ENCODE measurements at places on chromosomes 3 and 15.

DNA sequence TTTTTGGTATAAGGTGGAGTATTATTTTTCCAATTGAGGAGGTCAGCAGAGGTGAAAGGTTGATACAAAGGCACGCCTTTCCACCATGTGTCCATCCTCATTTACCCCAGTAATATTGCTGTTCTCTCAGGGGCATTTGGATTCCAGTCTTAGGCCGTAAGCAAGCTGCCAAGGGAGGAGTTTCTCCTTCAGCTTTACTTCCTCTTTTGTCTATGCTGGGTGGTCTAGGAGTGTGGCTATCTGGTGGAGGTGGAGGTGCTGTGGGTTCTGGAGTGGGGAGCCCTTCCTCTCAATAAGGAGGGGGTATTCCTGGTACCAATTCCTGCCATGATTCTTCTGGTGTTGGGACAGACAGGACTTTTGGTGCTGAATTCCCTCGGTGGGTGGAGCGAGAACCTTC lies 340.6 kb downstream of the KCNH8 start:
- no peak for DNase-seq

DNA sequence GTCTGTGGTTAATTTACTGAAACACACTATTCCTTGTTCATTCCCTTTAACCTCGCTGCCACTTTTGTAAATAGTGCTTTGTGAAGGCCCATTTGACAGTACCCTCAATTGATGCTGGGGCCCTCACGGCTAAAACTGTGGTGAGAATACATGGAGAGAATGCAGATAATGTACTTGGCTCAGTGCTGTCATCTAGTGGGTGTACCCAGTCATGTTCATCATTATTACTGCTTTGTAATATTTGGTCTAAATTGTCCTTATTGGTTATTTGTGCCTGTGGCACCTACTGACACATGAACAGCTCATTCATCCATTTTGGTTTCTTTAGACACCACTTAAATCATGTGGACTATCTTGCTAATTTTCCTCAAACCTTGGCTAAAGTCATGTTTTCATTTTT lies 543.6 kb downstream of the EDEM1 start:
- no peak for DNase-seq

GRCh38 chr3:160720123-160720746 lies 35.8 kb upstream of the PPM1L start:
- DNase-seq, result no peak

DNA sequence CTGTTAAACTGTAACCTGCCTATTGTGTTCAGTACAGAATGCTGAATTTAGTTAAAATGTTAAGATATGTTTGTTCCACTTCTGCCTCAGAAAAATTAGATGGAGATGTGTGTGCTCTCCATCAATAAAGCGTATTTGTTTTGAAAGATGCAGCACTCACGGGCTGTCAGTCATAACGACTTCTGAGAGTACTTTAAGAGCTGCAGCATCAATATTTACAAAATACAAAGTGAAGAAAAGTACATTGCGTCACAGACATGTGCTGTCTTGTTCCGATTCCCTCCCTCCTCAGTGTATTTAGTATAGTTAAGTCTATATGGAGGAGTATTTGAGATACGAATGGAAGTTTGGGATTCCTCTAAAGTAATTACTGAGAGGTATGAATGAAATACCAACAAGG lies 166.6 kb downstream of the BBX start:
- DNase-seq, result no peak

- no peak for DNase-seq
Measured at GRCh38 chr15:99509686-99510461, 55.9 kb upstream of the MEF2A start.

DNA sequence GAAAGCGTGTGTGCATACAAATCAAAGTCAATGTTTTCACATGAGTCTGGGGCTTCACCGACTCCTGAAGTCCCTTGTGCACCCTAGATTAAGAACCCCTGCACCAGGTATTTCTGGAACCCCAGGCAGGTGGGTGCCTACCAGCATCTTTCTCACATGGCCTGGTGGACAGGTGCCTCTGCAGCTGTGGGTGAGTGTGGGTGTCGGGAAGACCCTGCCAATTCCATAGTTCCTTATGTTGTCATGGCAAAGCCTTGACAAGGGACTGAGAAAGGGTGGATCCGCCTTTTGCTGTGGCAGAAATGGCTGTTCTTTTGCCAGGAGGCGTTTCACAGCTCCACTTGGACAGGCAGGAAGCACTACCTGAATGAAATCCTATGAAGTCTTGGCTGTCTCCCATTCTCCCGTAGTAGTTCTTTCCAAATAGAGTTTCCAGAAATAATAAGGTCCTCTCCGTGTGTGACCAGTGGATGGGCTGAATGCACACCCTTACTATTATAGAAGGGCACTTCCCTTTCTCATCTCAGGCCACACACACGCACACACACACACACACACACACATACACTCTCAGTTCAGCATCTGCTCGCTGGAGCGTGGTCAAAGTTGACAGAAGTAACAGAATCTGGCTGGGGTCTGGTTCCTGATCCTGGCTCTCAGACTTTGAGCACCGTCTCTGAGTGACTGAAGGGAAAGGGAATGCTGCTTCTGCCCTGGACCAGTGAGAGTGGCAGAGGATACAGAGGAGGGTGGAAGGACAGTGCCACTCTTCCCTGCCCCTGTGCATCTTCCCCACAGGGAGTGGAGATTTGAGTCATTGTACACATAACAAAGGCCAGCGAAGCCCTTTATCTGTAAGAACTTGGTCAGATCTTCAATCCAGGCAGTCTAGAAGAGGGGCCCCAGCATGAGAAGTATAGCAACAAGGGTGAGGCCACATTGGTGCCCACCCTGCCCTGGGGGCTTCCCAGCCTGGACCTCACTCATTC lies 38.7 kb downstream of the PDIA5 start:
- no peak for DNase-seq

GRCh38 chr3:195036574-195036973 lies 234.4 kb downstream of the XXYLT1 start:
- DNase-seq, result no peak

DNA sequence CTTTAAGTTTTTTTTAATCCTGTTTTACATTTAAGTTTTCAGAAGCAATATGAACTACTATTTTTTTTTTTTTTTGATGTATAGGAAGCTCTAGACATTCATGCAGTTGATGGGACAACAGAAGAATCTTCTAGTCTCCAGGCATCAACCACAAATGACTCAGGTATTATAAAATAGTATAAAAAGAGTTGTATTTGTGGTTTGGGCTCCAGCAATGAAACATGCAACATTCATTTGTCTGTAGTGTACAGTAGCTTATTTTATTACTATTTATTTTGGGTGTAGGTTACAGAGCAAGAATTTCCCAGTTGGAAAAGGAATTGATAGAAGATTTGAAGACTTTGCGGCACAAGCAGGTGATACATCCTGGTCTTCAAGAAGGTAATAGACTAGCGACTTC lies 38.6 kb downstream of the MGA start:
- DNase-seq, result peak; percentile 57

- no peak for DNase-seq
Measured at GRCh38 chr3:63240381-63240902, 37.7 kb upstream of the SYNPR start.

- DNase-seq, result no peak
Measured at GRCh38 chr3:136249593-136249992, 547 bp upstream of the PCCB start.

- DNase-seq, result no peak
Measured at GRCh38 chr3:195319060-195319459, 48.1 kb upstream of the XXYLT1 start.

DNA sequence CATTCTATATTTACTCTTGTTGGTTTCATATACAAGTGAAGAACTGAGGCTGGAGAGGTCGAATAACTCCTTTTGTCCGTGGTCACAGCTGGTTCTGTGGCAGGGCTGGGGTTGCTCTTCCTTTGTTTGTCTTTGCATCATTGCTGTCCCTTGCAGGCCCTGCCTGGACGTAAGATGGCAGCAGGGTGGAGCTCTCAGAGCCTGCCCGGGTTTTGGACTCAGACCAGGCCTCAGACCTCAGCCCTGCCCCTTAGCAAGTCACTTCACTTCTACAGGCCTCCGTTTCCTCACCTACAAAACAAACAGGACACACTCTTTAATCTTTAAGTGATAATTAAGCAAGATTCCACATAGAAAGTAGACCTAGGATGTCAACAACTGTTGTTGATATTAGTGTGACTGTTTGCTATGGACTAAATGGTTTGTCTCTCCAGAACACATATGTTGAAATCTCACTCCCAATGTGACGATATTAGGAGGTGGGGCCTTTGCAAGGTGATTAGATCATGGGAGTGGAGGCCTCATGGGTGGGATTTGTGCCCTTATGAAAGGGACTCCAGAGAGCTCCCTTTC lies 65.6 kb upstream of the PLXNA1 start:
- no peak for DNase-seq

DNA sequence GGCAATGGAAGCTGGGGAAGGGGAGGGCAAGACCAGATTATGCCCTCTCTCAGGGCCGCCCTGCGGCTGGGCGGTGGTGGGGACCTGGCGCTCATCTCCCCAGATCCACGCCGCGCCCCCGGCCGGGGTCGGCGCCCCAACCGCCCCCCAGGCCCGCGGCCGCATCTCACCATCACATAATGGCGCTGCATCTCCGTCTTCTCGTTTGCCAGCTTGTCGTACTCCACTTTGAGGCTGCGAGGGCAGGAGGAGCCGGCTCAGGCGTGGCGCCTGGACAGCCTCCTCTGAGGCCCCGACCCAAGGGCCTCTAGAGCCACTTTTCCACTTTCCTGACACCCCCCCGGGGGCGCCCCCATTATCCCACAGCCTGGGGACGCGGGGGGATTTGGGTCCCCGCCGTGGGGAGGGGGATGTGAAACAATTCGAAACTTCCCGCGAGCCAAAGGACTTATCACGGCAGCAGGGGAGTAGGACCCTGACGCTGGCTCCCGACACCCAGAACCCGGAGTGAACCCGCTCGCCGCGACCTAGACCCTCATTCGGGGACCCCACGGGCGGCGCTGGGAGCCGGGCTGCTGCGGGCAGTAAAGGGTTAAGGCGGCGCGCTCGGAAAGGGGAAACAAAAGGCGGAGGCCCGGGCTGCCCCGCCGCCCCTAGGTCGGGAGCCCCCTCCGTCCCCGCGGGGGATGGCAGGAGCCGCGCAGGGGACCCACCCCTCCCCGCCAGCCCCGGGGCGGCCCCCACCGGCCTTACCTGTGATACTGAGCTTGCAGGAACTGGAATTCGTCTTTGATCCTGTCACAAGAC lies 2.1 kb downstream of the TLE3 start:
- peak; percentile 1 for DNase-seq

DNA sequence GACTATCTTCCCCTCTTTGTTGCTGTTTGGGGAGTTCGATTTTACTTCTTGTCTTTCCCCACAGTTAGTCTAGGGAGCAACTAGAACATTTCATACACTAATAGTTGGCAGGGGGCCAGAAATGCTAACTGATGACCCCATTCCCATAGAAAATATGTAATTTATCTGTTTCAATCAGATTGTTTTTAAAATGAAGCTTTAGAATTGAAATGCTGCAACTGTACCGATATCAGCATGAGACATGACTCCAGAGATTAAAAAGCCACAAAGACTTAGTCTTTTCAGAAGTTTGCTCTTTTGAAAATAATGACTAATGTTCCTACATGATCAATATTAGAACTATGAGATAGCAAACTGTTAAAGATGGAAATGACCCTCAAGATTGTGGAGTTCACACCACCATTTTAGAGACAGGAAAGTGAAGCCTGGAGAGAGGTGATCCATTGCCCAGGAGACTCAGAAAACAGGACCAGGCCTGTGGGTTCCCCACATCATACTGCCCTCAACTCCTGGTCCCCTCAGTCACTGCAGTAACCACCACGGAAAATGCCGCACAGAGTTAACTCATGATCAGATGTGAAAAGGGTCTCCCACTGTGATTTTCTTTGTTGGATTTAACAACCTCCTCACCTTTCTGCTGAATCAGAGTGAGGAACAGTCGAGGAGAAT lies 130.3 kb downstream of the CHDH start:
- DNase-seq, result peak; percentile 22

DNA sequence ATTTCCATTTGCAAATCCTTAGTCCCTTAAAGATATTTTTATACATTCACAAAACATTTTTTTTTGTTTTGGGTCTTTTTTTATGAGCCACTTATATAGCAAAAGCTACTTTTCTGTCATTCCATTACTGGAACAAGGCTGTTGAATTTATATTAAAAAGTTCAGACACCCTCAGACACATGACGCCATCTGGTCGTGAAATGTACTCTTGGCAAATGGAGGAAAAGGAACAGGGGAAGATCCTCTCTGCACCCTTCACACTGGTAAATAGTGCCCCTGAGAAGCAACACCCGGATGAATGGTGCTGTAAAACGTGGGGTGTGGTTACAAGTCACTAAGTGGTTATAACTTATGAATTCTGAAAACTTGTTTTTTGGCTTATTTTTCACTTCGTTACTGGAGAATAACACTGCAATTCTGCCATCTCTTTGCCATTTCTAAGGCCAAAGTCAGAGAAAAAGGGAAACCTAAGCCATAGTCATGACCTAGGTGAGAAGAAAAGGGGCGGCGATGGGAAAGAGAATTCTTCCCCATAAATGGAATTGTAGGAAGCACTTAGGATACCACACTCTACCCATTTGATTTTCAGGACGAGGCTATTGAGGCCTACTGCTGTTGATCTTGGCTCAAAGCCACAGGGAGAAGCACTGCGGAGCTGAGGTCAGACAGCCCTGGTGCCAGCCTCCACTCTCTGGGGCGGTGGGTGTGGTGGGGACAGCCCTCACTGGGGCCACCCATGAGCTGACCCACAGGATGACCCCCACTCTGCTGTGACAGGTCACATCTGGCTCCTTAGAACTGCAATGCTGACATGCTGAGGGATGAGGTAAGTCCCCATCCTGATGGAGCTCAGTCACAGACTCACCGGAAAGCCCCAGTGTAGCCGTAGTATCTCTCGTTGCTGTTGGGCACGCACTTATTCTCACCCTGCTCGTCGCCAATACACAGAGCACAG lies 21.9 kb downstream of the LTF start:
- DNase-seq, result no peak

GRCh38 chr3:134998855-134999254 lies 203.8 kb downstream of the EPHB1 start:
- no peak for DNase-seq

GRCh38 chr3:129429602-129430001 lies 1.2 kb upstream of the EFCAB12 start:
- no peak for DNase-seq

DNA sequence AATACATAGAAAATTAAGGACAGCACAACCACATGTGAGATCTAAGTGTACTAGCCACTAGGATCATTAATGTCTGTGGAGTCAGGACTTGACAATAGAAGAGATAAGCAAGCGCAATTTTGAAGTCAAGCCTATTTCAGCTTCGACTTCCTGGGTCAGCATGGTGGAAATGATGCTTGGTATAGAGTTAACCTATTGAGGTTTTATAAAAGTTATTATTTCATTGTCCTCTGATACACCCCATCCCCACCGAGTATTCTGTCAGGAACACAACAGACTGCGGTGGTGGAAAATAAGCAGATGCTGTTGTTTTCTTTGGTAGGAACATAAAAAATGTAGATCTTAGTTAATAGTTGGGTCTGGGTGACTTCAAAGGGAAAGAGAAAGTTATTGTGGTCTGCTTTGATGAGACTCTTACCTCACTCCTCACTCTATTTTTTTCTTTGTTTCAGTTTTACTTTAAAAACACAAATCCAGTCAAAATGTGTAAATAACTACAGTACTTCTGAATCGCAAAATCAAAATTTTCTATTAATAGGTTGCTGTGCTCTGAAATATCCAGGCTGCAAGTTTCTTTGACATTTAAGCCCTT lies 82.1 kb downstream of the IL5RA start:
- DNase-seq, result no peak

GRCh38 chr3:188527389-188527788 lies 373.4 kb downstream of the LPP start:
- peak; percentile 46 for DNase-seq

- no peak for DNase-seq
Measured at GRCh38 chr15:26767169-26767670, 5.6 kb downstream of the GABRB3 start.

- DNase-seq, result no peak
Measured at GRCh38 chr3:126517986-126518778, 609 bp upstream of the UROC1 start.

Measured in EL (cell line).